Karpas-422 (cell line): ENCODE measurements at places on chromosomes 5 and 9. TPM values are rescaled to one million over a fixed set of nuclear protein-coding genes. Genes with fewer than 3 reads are reported as not detected.
A peak's percentile ranks its signal among the peaks of the same experiment; 100 is the strongest.

DNA sequence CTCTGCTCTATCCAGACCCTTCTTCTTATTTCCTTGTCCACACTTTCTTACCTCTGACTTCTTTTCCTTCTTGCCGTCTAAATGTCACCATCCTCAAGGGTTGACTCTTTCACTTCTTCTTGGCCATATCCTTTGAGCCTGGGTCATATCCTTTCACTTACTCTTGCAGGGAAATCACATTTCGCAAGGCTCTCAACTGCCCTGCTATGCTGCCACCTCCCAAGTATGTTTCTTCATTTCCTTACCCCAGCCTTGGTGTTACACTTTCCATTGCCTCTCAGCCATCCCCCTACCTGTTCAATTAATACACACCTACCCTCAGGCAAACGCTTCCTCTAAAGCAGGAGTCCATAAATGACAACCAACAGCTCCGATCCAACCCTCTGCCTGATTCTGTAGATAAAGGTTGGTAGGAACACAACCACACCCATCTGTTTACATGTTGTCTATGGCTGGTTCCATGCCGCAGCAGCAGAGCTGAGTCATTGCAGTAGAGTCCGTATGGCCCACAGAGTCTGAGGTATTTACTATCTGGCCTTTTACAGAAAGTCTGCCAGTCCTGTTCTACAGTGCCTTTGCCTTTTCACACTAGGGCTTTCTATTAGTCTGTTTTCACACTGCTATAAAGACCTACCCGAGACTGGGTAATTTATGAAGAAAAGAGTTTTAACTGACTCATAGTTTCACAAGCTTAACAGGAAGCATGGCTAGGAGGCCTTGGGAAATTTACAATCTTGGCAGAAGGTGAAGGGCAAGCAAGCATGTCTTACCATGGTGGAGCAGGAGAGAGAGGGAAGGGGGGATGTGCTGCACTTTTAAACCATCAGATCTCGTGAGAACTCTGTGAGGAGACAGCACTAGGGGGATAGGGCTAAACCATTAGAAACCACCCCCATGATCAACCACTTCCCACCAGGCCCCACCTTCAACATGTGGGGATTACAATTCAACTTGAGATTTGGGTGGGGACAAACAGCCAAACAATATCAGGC, 97.9 kb downstream of the SV2C start:
- DNase-seq: no peak

The FOXD4 gene
- total RNA-seq: 0.93 and 2.4 TPM in 2 replicates

The CDC25C gene
- total RNA-seq: 6.1 and 11.1 TPM in 2 replicates

- DNase-seq: no peak
Observed at GRCh38 chr9:74173284-74173683, 323.9 kb upstream of the RORB start.

The NOXA1 gene
- 0.51 TPM in 1 of 2 replicates, not detected in the other for total RNA-seq

DNA sequence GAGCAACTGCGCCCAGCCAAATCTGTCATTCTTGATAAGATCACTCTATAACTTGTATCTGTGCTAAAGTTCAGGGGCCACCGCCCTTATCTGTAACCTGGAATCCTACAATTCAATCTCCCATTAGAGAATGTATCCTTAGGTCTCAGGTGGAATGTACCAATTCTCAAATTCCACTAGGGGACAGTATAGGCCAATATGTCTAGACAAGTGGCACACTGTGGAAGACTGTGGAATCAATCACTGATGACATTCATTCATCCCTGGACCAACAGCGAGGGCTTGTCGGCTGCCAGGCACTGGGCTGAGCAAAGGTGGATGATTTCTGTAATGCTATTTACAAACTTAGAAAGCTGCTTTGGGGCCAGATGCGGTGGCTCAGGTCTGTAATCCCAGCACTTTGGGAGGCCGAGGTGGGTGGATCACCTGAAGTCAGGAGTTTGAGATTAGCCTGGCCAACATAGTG, 28.7 kb upstream of the MEGF9 start:
- DNase-seq: peak; percentile 91

DNA sequence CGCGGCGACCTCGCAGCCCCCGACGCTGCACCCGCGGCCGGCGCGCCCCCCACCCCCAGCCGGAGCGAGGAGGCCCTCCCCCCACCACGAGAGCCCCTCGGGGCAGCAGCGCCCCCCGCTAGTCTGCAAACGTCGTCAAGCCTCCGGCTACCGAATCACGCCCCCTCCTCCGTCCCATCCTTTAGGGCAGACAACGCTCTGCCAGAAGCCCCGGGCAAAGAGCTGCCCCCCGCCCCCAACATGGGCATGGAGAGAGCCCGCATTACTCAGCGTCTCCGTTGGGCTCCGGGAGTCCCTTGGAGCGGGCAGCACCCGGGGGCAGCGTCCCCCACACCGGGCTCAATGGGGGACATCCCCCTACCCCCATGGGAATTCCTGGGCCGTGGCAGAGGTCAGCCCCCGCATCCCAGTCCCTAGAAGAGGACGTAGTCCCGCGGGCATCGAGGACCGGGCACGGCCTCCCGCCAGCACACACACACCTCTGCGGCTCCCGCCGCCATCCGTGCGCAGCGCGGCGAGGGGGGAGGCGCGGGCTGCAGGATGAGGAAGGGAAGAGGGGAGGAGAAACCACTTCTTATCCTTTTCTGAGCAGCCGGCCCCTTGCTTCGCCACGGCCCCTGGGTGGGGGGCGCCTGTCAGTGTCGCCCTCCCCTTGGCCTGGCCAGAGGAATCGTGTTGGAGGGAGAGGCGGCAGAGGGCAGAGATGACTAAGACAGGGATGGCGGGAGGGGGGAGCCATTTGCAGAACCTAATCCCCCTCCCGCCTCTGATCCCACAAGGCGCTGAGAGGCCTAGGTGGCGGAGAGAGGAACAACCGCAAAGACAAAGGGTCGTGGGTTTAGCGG, 750 bp downstream of the DNM1 start:
- DNase-seq: no peak

The MTRR gene
- total RNA-seq: 41.4 and 44.2 TPM in 2 replicates

DNA sequence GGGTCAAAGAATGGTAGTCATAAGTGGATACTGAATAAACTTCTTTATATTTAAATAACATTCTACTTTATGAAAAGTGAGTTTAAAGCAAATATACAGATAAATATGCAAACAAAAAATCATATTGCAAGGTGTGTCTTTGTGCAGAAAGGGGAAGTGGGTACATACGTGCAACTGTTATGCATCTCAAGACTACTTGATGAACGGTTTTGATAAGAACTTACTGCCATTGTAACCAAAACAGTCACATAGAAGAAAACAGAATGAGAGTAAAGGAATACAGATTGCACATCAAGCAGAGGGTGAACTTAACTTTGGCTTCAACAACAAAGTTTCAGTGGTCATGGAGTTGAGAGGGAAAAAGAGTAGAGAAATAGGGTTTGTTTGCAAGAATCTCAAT, 9.9 kb downstream of the CAMK4 start:
- no peak for DNase-seq
